ENCODE measurements at places on chromosomes 7 and 10.
A peak's percentile ranks its signal among the peaks of the same experiment; 100 is the strongest.

DNA sequence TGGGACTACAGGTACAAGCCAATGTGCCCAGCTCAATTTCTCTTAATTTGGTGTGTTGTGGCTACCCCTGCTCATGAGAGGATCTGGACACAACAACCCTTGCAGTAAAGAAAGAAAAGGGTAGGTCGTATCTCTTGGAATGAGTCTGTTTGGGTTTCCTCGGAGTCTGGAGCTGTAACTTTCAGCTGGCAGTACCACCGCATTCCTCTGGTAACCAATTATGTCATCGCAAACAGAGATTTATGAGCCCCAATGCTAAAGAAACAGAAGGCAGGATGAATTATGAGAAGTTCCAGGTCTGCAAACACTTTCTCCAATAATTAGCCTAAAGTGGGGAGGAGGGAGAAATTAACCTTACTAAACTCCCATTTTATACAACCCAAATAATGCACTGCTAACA is 186.6 kb upstream of the NRP1 start:
- no peak for DNase-seq

- no peak for DNase-seq
These were observed 133.4 kb downstream of the MACC1 start for GRCh38 chr7:20083781-20084180.

- no peak for DNase-seq
These were observed 6.7 kb downstream of the EIF4H start for GRCh38 chr7:74180866-74181265.

GRCh38 chr7:124275411-124275810 is 242.5 kb upstream of the TMEM229A start:
- DNase-seq, result no peak

GRCh38 chr7:105454921-105455320 is 66.2 kb upstream of the SRPK2 start:
- DNase-seq, result no peak

GRCh38 chr7:47273088-47273487 is 308.8 kb downstream of the TNS3 start:
- no peak for DNase-seq

GRCh38 chr10:80454513-80455460 is 677 bp downstream of the TSPAN14 start:
- DNase-seq, result no peak

GRCh38 chr7:155280446-155281397 is 17.0 kb upstream of the INSIG1 start:
- no peak for DNase-seq

DNA sequence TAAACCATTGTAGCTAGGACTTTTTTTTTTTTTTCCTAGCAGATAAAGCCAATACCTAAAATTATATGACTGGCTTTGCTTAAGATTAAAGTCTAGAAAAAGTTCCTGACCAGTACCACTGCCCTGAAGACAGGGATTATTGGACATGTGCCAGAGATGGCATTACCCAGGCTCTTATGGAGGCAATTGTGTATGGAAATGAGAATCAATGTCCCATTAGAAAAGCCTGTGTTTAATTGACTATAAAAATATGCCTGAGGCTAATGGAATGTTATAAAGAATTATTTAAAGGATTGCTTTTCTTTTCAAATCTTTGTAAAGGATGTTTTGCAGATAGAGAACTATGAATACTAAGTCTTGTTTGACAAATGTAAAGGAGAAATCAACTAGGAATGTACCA is 196.7 kb downstream of the ANK3 start:
- no peak for DNase-seq

DNA sequence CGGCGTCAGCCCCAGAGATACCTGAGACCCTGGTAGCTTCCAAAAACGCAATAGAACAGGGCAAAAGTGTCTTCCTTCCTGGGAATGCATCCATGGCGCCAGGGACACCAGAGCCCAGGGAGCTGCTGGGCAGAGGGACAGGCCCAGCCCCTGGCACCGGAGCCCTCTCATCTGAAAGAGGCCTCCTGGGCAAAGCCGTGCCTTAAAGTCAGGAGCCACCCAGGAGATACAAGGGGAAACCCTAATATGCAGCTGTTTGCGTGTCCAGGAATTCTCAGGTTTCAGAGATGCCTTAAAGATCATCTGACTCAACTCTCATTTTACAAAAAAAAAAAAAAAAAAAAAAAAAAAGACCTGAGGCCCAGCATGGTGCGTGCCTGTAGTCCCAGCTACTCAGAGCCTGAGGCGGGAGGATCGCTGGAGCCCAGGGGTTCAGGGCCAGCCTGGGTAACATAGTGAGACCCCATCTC is 28.0 kb downstream of the NUDT1 start:
- DNase-seq, result no peak

GRCh38 chr10:112442063-112442462 is 4.7 kb downstream of the ZDHHC6 start:
- DNase-seq, result no peak

DNA sequence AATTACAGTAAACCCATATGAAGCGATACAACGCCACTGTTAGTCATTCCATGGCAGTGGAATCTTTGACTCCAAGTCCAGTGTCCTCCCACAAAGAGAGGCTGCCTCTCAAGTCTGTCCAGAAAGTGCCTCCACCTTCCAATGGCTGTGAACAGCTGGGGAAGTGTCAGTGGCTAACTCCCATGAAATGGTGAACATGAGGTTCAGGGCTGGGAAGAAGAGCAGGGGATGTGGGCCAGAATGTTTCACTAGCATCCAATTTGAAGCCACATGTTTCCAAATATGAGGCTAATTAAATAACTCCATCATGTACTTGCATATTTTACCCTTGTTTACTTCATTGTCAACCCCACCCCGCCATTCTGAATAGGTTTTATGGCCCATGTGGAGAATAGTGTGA is 53.1 kb upstream of the CHST15 start:
- DNase-seq, result no peak

- DNase-seq, result no peak
These were observed 193.9 kb downstream of the SDK1 start for GRCh38 chr7:3494947-3495346.

GRCh38 chr7:135441791-135442190 is 68.1 kb downstream of the CNOT4 start:
- no peak for DNase-seq

DNA sequence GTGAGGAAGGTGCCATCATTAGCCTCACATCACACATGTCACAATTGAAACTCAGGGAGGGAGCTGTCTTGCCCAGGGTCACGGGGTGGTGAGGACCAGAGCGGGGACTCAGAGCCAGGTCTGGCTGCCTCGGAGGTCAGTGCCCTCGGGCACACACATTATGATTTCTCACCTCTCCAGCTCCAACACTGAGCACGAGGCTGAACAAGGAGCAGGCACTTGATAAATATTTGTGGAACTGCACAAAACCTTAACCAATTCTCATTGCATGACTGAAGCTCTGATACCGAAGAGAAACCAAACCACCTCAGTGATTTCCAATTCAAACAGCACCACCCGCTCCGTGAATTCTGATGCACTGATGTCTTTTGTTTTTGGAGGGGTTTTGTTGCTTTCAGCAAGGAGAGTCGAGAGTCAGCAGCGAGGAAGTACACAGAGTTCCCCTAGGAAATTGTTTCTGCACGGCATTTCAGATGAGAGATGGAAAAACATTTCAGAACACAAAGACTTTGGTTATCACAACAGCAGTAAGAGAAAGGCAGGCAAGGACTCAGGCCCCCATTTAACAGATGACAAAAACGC is 55.3 kb upstream of the ZMIZ1 start:
- no peak for DNase-seq

- peak; percentile 56 for DNase-seq
These were observed 19.1 kb downstream of the CEP41 start for GRCh38 chr7:130421684-130422083.

DNA sequence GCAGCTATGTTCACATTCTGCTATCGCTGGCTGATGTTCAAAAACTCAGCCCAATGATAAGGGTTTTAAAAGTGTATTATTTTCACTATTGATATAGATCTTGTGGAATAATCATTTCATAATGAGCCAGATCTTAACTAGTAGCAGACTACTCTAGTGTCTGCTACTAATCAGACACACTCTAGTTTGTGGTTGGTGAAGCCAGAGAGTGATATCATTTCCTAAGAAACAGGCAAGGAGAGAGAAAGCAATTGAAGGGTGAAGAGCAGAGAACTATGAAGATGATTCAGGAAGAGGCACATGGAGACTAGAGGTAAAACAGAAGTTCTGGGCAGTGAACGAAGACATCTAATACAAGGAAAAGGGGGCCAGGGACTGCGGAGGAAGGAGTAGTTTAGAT is 58.2 kb upstream of the BET1 start:
- DNase-seq, result no peak

GRCh38 chr10:23918090-23918723 is 290.7 kb upstream of the KIAA1217 start:
- DNase-seq, result no peak

DNA sequence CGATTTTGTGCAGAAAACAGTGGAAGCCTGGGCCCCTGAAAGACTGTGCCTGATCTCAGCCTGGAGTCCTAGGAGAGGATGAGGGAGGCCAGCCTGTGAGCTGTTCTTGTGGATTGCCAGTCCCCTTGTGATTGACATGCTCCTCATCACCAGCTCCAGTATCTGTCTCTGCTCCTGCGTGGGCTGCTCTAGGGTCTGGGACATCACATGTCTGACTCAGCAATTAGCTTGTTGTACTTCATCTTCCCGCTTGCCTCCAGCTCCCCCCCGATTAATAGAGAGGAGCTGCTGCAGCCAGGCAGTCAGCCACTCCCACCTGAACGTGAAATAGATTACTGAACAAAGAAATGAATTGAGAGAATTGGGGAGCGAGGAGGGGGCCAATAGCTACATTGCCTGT is 99.6 kb upstream of the TBX20 start:
- no peak for DNase-seq

GRCh38 chr7:102823390-102824119 is 74.8 kb downstream of the FAM185A start:
- no peak for DNase-seq

- no peak for DNase-seq
These were observed 183.7 kb downstream of the TRIL start for GRCh38 chr7:28774261-28774988.

DNA sequence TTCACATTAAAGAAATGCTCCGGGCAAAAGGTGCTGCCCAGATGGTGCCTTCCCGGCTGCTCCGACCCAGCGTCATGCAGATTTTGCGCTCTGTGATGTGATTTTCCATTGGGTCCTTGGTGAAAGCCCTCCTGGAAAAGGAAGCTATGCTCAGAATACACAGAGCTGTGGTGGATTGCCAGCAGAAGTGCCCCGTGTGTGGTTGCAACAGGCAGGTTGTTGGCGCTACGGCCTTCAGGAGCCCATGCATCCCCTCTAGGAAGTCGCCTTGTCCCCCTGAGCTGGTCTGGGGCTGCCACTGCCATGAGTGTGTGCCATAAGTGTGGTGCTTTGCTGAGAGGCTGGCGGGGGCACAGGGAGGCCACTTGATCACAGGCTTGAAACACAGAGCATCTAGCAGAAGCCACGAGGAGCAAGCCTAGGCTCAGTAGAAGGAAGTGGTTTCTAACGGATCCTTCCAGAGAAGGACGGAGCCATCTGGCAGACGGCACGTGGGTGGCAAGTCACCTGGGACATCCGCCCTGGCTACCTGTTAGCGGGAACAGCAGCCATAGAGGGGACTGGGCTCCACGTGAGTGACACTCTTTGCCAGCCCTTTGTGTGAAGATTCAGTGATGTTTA is 210.9 kb downstream of the CUX1 start:
- no peak for DNase-seq

GRCh38 chr10:113454341-113455061 is 98.4 kb upstream of the HABP2 start:
- peak; percentile 25 for DNase-seq

DNA sequence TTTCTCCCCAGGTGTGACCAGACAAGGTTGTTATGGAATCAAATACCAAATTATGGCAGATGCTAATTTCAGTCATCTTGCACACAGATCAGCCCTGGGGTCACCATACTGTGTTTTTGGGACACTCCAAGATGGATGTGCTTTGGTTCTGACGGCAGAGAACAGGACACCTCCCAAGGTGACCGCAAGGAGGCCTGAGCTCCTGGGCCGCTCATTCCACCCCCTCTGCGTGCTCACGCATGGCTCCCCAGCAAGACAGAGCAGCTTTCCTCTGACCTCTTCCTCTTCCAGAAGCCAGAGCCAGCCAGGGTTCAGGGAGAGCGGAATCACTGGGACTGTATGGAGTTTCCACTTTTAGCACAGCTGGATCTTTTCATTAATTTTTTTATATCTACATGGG is 402.8 kb downstream of the DNAJB6 start:
- DNase-seq, result no peak

DNA sequence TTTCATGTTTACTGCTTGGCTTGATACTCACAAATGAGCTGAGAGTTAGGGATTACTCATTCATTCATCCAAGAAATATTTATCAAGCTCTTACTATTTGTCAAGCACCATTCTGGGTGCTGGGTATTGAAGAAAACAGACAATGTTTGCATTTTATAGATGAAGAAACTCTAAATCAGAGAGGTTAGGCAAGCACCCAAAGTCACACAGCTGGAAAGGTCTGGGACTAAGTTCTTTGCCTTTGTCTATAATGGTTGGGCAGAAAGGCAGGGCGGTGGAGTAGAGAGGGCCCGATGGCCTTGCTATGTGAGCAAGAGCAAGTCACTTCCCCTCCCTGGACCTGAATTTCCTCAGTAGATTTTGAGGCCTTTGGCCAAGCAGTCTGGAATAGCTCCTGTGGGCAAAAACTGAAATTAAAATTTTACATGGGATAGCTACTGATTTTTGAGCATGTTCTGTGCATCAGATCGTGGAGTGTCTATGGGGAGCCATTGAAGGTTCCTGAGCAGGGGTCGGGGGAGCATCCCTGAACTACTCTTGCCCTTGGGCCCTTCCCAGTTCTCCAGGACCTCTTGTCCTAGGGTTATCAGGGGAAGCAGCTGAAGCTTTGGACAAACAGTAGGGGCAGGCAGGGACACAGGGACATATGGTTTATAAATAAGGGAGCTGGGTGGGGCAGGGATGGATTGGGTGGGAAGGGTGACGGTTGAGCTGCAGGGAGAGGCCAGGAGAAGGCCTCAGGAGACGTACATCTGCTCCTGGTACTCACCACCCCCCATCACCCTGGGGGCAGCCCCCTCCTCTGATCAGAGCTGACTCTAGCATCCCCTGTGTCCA is 23.3 kb downstream of the AQP1 start:
- DNase-seq, result no peak

GRCh38 chr7:116862951-116863670 is 724 bp downstream of the CAPZA2 start:
- no peak for DNase-seq

DNA sequence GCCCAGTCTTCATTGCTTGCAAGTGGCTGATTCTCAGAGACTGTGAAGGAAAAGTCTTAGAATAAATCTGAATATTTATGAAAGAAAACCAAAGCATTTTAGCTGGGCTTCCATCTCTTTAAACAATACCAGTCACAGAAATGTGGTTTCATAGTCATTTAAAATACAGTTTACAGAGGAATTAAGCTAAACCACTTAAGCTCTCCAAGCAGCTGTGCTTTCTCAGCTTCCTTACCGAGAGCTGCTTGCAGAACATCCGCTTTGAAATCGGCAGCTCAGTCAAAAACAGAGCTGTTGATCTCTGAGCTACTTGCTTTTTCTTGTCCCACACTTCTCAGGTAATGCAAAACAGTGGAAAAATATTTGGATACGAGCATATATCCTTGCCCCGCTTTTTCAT is 134.5 kb downstream of the DYNC1I1 start:
- no peak for DNase-seq

GRCh38 chr10:61452655-61453641 is at the start of gene TMEM26:
Gene TMEM26, minus strand, starts transcription at chr10:61453381. Its CDS starts 300 bp downstream, at chr10:61453081.
- no peak for DNase-seq

- DNase-seq, result peak; percentile 9
These were observed 22.1 kb upstream of the OPN4 start for GRCh38 chr10:86632009-86632800.

Measured in Ammon's horn (tissue), 1 donor.